ENCODE measurements at places on chromosomes 2 and 18.

GRCh38 chr2:36951574-36951973 lies 14.8 kb downstream of the STRN start:
- DNase-seq = peak; percentile 63

- no peak for DNase-seq
Measured at GRCh38 chr2:130785466-130786055, 30.2 kb downstream of the AMER3 start.

GRCh38 chr18:56919190-56919589 lies 227.7 kb upstream of the BOD1L2 start:
- no peak for DNase-seq

- no peak for DNase-seq
Measured at GRCh38 chr2:240917009-240917683, 11.0 kb downstream of the CROCC2 start.

- no peak for DNase-seq
Measured at GRCh38 chr18:80192653-80193385, 54.5 kb downstream of the PARD6G start.

DNA sequence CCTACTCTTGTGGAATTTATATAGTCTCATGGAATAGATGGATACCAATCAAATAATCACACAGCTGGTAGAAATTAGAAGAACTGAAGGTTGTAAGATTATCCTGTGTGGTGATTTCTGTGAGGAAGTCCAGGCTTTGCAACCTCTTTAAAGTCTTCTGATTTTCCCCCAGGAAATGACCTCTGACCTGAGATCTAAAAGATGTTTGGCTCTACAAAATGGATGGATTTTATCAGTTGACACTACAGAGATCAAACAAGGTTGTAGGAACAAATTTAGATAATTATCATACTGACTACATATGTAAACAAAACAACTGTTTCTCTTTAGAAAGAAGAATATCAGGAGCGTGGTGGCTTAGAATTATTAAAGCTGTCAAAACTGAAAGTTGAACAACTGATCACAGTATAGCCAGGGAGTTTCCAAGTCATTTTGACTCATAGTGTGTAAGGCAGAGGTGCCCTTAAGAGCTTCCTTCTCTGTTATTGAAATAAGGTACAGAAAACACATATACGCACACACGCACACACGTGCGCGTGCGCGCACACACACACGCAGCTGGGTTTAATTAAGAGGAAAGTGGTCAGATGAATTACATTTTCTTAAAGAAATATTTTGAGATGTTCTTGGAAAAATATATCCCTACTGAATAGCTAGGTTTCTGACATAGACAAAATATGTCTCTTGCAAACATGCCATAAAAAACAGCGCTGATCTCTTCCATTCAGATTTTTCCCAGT lies 35.5 kb upstream of the PELI1 start:
- DNase-seq = no peak

- DNase-seq = no peak
Measured at GRCh38 chr2:119574108-119574815, 30.0 kb downstream of the CFAP221 start.

DNA sequence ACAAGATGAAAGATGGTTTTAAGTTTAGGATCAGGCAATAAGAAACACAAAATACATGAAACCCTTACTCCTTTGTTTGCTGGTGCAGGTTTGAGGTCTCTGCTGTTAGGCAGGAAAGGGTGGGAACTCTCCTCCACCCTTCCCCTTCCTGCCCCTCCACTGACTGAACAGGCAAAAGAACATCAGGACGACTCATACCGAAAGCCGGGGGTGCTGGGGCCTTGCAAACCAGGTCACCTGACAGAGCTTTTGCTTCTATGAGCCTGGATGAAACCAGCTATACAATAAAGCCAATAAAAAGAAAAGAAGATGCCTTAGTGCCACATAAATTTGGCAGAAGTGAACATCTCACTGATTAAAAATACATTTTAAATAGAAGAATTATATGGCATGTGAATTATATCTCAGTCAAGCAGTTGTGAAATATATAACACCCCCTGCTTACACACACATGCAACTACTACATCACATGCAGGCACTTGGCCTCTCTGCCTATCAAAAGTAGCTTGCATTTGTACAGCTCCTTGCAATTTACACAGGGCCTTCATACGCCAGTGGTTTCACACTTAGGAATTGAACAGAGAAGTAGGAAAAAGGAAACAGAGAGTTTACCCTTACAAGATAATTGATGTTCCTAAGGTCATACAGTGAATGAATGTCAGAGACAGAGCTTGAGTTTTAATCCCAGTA lies 215.1 kb upstream of the TRIB2 start:
- no peak for DNase-seq

- no peak for DNase-seq
Measured at GRCh38 chr2:238502956-238503791, 76.4 kb downstream of the ASB1 start.

DNA sequence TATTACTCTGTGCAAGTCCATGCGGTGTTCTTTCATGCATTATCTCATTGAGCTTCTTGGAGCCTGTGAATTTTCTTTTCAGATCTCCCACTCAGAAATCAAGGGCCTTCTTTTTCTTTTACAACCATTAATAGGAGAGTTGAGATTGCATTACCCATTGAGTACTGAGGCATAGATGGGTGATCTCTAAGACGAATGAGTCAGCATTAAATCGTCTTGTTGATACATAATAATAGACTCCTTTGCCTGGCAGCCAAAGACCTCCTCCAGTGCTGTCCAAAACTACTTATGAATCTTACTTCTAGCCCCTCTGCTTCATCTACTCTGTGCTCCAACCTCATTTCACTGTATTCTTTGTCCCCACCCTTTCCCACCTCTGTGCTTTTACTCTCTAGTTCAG lies 180.5 kb downstream of the AGPS start:
- no peak for DNase-seq

DNA sequence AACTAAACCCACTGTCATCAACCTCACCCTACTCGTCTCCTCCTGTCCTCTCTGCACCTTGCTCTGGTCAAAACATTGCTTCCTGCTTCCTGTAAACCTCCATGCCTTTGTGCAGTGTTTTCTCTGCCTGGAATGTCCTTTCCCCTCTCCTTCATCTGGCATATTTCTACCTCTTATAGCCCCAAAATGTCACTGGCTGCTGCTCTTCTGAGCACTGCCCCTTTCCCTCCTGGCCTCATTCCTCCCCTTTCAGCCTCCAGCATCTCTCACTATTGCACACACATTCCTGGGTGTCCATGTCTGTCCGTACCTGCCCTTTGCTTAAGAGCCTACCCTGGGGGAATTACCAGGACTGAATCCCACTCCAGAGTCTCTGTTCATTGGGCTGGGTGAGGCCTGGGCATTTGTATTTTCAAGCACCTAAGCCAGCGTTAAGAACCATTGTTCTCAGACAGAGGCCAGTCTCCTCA lies 84.9 kb downstream of the MOGAT1 start:
- DNase-seq = peak; percentile 27

GRCh38 chr2:79830501-79830900 lies 317.6 kb downstream of the CTNNA2 start:
- DNase-seq = no peak

GRCh38 chr2:239202836-239203235 lies 198.0 kb downstream of the HDAC4 start:
- no peak for DNase-seq

DNA sequence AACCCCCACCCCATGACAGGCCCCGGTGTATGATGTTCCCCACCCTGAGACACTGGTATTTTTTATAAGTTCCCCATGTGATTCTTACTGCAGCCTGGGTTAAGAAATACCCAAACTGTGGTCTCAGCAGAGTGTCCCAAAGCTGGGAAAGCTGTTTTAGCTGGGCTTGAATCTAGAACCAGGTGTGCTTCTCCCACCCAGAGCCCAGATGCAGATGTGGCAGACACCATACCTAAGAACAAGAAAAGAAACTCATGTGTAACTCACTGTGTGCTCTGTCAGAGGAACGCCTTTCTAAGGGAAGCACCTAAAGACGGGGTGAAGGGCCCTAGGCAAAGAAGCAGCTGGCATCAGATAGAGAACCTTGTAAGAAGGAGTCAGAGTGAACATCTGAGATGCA lies 23.9 kb downstream of the DOK1 start:
- no peak for DNase-seq

GRCh38 chr2:222753251-222753824 lies 81.9 kb downstream of the MOGAT1 start:
- DNase-seq = no peak

GRCh38 chr2:217436386-217436785 lies 566.4 kb downstream of the TNS1 start:
- no peak for DNase-seq

GRCh38 chr18:51433881-51434280 lies 236.4 kb upstream of the MEX3C start:
- no peak for DNase-seq

DNA sequence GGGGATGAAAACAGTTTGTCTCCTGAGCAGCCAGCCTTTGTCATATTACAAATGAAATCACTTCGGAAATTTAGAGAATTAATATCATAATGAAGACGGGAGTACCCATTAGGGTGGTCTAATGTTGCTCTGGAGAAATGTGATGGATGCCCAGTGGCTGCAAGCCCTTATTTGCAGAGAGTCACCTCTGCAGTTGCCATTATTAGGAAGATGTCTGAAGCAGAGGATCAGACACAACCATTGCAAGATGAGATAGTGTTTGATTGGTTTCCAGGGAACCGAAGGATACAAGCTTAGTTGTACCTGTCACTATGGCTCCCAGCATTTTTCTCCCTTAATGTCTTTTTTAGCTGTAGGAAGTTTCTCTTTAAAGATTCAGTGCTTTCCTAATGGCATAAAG lies 272.4 kb downstream of the FIGN start:
- DNase-seq = no peak
